ENCODE measurements at places on chromosomes 16 and 17.
A peak's percentile ranks its signal among the peaks of the same experiment; 100 is the strongest.

- no peak for DNase-seq
Observed at GRCh38 chr16:55370762-55371482, 46.9 kb downstream of the IRX6 start.

DNA sequence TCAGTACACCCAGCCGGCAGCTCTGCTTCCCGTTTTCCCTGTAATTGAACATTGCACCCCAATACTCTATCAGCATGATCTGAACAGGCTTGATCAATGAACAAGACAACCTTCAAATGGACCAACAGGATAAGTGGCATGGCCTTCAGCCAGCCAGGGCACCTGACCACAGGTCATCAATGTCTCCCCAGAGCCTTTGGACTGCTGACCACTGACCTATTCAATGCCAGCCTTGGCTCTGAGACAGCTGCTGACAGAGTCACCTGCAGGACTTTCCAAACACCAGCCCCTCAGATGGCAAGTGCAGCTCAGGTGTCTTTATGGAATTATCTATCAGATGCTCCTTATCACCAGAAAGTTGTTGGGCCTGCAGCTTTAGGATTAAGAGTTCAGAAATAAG, 462.9 kb upstream of the ASIC2 start:
- DNase-seq = no peak

- no peak for DNase-seq
Observed at GRCh38 chr16:22092143-22092933, at the start of gene VWA3A. VWA3A (plus strand) TSS chr16:22092541; CDS start chr16:22092638, 97 bp downstream.

GRCh38 chr17:63381101-63381729, 64.9 kb downstream of the CYB561 start:
- no peak for DNase-seq

DNA sequence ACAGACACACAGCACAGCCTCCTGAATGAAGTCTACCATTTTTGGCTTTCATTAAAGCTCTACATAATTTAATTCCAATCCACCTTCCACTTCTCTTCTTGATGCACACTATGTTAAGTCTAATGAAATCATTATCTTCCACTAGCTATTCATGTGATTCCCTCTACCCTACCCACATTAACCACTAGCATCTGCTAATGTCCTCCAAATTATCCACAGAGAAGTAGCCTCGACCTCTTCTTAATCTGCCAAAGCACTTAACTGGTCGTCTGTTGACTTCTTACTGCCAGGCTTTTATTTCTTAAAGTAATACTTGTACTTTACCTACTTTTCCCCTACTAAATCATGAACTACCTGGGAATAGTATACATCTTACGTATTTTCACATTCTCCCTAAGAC, 91.8 kb downstream of the NCOR1 start:
- DNase-seq = no peak

- DNase-seq = no peak
Observed at GRCh38 chr16:75246504-75247205, 4.8 kb downstream of the BCAR1 start.

DNA sequence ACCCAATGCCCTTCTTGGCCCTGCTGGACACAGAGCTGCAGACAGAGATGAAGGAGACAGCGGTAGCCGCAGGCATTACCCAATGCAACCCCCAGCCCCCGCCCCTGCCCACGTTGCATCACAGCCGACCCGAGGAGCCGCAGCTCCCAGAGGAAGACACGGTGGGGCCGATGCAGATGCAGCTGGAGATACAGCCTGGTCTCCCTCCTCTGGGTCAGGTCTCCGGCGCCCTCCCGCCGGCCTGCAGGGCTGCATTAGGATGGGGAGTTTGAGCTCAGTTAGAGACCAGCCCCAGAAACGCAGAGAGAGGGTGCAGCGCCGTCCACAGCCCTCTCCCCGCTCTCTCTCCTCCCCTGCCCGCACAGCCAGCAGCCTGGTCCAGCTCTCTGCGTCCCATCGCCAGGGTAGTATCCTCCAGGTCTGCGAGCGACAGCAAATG, 19.4 kb upstream of the UBE2I start:
- no peak for DNase-seq

GRCh38 chr17:56648806-56649205, 55.3 kb downstream of the NOG start:
- DNase-seq = no peak

DNA sequence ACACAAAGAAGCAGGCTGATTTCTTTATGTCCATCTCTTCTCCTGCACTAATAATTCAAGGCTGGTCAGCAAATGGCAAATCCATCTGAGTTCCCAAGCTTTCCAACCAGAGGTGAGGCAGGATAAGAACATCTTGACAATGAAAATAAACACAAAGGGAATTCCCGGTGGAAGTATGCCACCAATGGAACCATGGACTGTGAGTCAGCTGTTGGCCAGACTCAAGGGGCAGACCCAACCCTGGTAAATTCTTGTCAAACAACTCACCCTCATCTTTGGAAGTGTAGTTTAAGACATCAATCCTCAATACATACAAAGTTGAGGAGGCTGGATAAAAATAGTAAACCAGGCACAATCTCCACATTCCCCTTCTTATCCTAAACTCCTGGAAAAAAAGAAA, 74.3 kb upstream of the CES5A start:
- DNase-seq = no peak

DNA sequence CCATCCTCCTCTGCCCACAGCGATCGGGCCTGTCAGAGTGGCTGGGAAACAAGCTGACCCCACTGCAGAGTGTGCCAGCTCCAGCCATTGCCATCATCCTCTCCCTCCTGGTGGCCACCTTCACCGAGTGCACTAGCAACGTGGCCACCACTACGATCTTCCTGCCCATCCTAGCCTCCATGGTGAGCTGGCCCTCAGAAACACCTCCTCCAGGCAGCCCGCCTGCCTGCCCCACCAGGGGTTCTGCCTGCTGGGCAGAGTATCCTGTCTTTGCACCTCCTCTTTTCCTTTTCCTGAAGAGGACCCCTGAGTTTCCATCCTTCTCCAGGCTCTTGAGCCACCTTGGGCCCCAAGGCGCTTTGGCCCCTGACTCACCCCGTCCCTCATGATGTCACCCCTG, 10.5 kb upstream of the FOXN1 start:
- no peak for DNase-seq

DNA sequence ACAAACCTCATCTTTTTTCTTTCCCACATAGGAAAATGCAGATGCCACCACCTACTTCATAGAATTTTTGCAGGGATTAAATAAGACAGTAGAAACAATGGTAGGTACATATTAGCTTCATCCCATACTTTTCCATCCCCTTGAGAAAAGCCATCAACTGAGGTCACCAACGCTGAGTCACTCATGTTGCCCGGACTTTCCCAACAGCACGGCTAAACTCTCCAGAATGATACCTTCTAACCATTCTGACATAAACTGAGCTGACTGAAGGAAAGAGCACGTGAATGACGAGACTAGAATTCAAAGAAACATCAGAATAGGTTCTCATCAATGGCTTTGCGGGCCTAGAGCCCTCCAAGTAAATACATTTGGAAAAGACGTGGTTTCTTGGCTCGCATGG, 146.0 kb upstream of the RCVRN start:
- no peak for DNase-seq

DNA sequence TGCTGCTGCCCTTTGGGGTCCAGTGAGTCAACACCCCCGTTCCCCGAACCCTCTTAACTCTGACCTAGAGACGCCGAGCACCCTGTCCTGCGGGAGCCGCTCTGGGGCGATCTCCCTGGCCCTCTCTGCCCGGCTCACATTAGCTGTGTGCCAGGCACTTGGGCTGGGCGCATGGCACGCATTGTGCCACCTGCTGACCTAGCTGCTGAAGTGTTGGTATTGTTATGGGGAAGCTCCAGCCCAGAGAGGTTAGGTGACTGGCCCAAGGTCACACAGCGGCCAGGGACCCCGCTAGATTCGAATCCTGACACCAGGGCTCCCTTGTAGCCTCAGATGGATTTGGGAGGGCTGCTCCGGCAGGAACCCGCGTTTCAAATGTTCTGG, 1.1 kb downstream of the HSD17B1 start:
- no peak for DNase-seq

GRCh38 chr17:57982452-57983170, 5.4 kb downstream of the VEZF1 start:
- DNase-seq = no peak

DNA sequence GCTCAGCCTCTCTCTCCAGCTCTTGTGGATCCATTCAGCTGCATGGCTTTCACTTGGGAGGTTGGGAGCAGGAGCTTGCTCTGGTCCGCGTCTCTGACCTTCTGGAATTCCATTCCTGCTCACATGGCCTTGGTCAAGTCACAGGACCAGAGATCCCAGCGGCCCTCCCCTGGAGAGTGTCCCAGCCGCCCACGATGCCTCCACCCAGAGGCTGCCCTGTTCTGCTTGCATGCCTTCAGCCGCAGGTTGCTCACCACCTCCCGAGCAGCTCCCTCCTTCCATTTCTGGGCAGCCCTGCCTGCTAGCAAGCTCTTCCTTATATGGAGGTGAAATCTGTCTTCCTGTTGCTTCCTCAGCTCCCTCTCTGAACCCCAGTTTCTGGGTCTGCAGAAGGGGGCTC, 32.6 kb downstream of the RAI1 start:
- no peak for DNase-seq

DNA sequence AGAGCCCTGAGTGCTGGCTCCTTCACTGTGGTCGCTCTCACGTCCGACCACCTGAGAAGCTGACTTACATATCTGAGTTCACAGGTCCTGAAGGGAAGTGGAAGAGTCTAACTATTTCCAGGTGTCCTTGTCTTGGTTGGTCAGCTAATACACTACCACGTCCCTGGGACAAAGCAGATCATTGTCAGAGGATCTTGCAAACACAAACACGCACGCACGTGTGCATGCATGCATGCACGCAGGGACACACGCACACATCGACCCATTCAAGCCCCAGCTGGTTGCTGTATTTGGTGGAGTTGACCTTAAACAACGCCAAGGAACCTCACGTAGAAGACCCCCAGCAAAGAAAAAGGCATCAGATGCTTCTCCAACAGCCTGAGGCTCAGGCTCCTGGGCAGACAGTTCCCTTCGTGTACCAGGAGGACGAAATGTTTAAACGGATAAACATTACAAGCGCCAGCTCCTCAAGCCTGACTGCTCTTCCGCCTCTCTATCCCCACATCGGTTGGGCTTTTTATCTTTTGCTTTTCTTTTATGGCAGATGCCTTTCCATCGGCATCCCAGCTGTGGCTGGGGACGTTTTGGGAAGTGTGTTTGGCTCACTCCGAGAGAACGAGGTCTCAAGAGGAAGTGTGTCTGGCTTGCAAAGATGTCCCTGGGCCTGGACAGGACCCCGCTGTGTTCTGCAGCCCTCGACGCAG, 95.8 kb downstream of the TBC1D16 start:
- no peak for DNase-seq

GRCh38 chr17:39871801-39872200, 3.8 kb downstream of the ZPBP2 start:
- no peak for DNase-seq

GRCh38 chr17:82926081-82926480, 86.3 kb upstream of the ZNF750 start:
- DNase-seq = no peak

DNA sequence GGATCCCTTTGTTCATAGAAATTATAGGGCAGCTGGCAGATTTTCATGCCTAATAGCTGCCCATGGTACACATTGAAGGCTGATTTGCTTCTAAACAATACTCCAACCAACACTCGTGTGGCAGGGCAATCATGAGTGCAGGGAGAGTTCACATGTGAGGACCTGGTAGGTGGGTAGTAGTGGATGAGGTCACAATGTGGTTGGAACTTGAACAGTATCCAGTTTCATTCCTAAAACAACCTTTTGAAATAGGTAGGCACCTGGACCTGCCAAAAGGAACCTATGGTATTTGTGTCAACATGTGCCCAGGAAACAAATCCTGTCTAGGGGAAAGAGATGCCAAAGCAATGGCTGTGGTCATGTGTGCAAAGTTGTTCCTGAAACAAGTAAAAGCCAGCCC, 32.8 kb downstream of the CCL4 start:
- peak; percentile 55 for DNase-seq

DNA sequence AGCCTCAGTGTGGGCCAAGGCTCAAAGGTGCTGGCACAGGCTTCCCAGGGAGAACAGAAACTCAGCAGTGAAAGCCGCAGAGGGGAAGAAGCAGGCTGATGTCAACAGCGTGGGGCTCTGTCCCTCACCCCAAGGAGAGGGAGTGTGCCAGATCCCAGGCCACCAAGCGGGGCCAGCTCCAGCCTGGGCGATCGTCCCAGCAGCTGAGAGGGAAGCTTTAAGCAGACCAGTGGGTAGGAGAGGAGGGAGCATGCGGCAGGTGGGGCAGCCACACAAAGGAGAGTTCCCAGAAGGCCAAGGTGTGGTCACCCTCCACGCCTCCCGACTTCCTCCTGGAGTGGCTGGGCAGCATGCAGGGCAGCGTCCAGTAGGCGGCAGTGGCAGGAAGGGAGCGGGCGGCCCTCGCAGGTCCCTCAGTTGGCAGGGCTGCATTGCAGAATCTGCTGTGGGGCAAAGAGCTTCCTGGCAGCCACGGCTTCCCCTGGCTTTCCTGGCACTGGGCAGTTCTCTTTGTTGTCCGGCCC, 6.0 kb downstream of the SYNGR2 start:
- no peak for DNase-seq

GRCh38 chr17:3440451-3440850, 6.8 kb upstream of the OR1E2 start:
- no peak for DNase-seq

DNA sequence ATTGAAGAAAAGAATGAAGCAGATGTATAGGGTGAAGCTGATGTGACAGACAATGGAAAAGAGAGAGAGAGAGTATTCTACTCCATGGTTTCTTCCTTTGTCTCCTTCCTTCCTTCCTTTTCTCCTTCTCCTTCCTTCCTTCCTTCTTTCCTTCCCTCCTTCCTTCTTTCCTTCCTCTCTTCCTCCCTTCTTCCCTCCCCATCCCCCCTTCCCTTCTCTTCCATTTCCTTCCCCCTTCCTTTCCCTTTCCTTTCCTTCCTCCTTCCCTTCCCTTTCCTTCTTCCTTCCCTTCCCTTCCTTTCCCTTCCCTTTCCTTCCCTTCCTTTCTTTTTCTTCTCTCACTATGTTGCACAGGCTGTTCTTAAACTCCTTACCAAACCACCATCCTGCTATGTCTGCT, 55.7 kb upstream of the GPR139 start:
- DNase-seq = no peak

GRCh38 chr16:22785552-22785951, 28.4 kb upstream of the HS3ST2 start:
- no peak for DNase-seq

GRCh38 chr17:40497695-40498094, 3.7 kb downstream of the TNS4 start:
- DNase-seq = no peak

GRCh38 chr17:77329741-77330531, 189.2 kb downstream of the SEC14L1 start:
- no peak for DNase-seq

- DNase-seq = peak; percentile 86
Observed at GRCh38 chr16:85461814-85462713, 151.1 kb upstream of the GSE1 start.

- DNase-seq = no peak
Observed at GRCh38 chr16:71542377-71542776, 16.2 kb downstream of the CHST4 start.

DNA sequence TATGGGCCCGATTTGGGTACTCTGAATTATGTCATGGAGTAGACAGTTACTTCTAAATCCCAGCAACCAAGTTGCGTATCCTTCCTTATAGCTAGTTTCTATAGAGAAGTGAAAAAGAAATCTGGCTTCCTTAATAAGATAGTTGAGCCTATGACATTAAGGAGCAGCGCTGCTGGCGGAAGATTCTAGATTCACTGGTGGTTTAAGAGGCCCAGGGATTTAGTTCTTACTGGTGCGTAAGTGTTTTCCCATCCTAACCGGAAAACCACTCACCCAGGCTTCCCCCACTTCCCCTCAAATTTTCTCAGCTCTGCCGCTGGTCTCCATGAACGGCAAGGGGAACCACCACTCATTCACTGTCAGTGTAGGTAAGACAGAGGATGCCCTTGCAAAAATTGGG, 230.4 kb downstream of the CPPED1 start:
- DNase-seq = no peak

- DNase-seq = no peak
Observed at GRCh38 chr17:80002690-80003490, 32.8 kb downstream of the TBC1D16 start.
